Stimulated activated CD8-positive, alpha-beta memory T cell treated with anti-CD3 and anti-CD28 coated beads, Interleukin-2, amount 100 ng/mL, for 1 hour (primary cell): ENCODE measurements at places on chromosomes 7 and 10.

DNA sequence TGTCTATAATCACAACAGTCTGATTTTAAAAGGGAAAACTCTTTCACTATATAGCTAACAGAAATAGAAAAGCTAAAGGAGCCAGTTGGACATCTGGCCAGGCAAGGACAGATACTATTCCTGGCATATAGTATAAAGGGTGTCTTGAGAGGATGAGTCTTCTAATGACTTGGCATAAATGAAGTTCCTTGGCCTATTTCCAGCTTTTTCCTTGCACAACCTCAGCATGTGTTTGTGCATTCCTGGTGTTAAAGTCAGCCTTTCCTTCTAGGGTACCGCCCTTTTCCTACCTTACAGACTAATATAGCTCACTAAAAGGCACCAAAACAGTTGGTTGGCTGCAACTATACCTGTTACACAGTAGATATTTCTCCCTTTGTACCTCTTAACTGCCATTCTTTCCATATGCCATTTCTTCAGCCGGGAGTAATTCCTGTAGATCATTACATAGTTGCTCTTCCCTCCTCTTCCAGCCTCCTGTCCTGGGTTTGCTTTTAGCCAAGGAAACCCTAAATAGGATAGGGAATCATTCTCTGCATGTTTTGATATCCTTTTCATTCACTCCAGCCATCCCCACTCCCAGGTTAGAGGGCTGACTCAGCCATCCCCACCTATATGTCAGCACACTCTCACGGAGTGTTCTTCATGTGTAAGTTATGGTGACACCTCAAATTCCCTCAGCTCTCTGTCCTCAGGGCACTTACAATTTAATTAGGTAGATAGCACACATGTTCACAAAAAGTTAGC, 102.1 kb upstream of the MDFIC start:
- DNase-seq: no peak

GRCh38 chr10:76382381-76382851, 951.0 kb downstream of the LRMDA start:
- no peak for DNase-seq

DNA sequence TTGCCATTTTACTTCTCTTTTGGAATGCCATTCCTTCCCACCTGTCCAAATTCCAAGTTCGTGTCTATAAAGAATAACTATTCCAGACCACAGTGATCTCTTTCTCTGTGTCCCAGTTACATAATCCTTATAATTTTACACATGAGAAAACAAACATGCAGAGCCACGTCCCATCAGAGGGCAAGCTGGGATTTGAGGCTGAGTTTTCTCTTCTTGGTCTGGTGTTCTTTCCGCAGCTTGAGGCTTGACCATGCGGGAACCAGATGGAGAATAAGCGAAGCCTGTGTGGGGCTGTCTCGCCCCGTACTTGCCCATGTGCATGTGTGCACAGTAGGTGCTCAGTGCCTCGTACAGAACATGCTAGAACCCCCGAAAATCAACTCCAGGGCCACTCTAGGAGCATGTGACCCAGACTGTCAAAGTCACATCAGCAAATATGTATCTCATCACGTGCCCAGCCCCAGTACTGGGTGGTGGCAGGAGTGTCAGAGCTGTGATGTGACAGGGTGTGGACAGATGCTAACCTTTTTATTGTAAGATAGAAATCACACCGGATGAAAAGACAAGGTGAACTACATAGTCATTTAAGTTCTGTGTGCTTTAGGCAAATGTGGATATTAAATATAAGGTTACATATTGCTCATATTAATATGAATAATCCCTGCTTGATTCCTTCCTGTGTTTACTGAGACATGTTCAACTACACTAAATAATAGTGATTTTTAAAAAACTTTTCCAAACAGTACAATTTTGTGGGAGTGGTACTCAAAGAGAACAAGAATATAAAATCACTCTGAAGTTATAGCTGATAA, 3.2 kb downstream of the INSIG1 start:
- DNase-seq: no peak

GRCh38 chr7:81441750-81442149, 328.1 kb downstream of the HGF start:
- DNase-seq: no peak

GRCh38 chr7:4612939-4613841, 68.9 kb upstream of the FOXK1 start:
- DNase-seq: no peak

- no peak for DNase-seq
Observed at GRCh38 chr7:122831436-122831835, 54.8 kb downstream of the CADPS2 start.

DNA sequence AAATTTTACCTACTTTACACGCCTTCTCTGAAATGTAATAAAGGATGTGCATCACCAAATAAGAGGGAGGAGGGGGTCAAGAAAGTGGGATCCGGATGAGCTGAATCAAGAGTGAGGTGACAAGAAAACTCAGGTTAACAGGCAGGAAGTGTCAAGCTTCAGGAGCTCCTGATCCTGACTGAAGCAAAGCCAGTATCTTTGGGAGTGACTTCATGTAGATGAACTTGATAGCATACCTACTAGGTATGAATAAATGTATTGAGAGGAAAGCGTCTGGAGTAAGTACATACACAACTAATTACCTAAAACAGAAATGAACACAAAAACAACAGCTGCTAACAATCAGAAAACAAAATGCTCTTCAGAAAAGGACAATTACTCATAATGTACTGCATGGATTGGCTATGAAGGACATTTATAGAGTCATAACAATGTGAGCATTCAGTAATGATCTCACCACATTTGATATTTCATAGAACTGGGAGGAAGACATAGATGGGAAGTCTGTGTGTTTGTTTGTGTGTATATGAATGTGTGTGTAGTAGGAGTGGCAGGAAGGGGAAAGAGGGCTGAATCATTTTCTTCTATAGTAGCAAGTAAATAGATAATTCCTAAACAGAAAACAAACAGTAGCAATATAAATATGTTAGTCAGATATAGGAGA, 29.4 kb downstream of the PRKG1 start:
- no peak for DNase-seq

- DNase-seq: no peak
Observed at GRCh38 chr7:55179931-55180682, 161.3 kb downstream of the EGFR start.

DNA sequence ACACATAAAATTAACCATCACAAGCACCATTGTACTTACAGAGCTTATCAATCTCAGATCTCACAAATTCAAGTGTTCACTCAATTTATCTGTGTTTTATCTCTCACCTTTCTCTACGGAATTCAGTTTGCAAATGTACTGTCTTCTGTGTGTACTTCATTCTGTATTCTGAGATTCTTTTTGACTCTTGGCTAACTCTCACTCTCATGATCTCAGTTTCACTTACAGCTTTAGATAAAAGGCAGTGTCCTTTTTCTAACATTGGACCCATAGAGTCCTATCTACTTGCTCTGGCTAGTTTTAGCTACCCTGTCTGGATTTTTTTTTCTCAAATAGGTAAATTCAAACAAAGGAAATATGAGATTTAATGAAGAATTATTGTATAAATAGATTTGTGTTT, 176.0 kb downstream of the CCDC7 start:
- DNase-seq: no peak

DNA sequence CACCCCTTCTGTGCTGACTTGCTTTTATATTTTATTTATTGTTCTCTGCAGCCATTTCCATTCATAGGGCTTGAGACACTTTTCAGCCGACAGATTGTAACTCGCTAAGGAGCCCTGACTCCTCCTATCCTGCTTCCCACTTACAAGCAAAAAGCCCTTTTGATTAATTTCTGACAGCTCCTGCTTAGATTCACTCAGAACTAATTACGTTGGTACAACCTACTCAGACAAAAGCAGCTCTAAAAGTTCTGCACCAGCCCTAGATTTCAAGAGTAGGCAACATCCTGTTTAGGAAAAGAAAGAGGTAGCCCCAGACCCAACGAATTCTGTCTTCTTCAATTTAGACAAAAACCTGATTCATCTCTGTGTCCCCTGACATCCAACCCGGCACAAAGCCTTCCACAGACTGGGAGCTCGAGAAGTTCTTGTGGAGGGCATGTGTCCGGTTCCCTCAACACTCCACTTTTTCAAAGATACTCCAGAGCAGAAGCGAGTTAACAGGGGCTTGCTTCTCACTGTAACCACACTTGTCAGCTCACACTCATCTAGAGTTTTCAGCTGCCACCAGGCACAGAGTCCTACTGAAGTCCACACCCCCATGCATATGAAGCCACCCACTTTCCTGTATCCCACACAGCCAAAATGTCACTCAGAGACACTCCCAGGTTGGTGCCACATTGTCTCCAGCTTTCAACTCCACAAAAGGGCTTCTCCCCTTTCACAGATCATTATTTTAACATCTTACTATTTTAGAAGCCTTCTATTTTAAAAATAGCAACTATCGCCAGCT, 113.6 kb upstream of the NFE2L3 start:
- DNase-seq: no peak

DNA sequence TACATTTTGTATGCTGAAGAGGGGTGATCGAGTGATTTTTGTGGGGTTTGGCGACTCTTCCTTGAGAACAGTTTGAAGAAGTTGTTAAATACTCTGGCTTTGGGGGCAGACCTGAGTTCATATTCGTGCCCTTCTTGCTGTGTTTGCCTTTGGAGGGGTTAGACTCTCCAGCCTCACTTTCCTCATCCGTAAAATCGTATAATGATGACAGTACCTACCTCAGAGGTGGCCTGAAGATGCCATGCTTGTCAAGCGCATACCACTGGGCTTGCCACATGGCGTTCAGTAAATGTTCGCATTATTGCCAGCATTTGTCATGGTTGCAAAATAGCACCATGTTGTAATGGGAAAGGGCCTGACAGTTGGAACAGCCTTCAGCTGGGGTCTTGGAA, 1.3 kb downstream of the STK17A start:
- DNase-seq: no peak

- DNase-seq: no peak
Observed at GRCh38 chr7:123140561-123140960, 59.2 kb downstream of the SLC13A1 start.

DNA sequence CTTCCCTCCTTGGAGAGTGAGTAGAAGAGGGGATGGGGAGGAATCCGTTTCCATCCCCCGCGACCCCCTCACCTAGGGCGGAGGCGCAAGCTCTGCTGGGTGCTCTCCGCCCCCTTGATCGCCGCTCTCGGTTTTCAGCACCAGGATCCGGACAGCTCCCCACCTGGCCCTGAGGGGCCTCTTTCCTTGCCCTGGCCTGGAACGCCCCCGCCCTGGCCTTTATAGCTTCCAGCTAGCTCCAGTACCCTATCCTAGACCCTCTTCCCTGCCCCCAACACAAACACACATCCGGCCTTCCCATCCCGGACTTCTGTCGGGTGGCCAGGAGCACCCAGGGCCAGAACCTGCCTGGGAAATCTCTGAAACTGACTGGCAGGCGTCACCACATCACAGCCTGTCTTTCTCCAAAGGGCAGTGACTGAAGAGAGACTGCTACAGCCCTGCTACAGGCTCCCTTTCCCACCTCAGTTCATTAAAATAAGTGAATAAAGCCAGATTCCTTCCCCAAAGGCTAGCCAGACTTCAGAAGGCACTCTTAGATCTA, 72.3 kb upstream of the LEP start:
- no peak for DNase-seq

- no peak for DNase-seq
Observed at GRCh38 chr10:72470666-72471065, 115.9 kb upstream of the DNAJB12 start.

- no peak for DNase-seq
Observed at GRCh38 chr10:97714401-97715258, 1.1 kb downstream of the MARVELD1 start.

DNA sequence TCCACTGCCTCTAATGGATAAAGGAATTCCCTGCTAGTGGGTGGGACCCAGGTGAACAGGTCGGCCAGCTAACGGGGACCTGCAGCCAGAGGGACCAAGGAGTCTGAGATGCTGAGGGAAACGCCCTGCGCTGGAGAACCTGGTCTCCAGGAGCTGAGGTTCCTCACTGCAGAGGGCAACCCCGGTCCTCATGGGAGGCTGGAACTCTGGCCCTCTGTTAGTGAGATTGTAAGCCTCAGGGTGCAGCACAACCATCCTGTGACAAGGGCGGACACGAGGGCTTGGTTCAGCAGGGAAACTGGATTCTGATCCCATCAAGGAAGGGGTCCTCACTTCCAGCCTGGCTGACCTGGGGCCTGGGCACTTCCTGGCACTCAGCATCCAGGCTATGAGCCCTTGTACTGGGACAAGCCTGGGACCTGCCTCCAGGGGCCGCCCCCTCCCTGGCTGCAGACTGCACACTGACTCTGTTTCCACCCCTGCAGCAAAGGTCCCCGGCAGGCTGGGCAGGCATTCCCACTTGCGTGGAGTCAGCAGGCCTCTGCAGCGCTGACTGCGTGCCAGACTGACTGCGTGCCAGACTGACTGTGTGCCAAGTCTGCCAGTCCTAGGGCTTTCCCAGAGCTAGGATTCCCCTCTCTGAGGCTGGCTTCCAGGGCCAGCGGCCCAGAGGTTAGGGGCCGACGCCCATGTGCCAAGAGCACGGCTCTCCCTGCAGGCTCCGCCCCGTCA, 143.2 kb downstream of the MAPK8 start:
- DNase-seq: no peak

GRCh38 chr7:107209565-107209964, 40.8 kb downstream of the HBP1 start:
- DNase-seq: no peak

- DNase-seq: no peak
Observed at GRCh38 chr7:113628948-113629847, 289.6 kb downstream of the PPP1R3A start.
